ENCODE measurements at places on chromosomes 1 and 21.

GRCh38 chr1:117695796-117696490, 90.1 kb downstream of the TENT5C start:
- DNase-seq, result no peak

DNA sequence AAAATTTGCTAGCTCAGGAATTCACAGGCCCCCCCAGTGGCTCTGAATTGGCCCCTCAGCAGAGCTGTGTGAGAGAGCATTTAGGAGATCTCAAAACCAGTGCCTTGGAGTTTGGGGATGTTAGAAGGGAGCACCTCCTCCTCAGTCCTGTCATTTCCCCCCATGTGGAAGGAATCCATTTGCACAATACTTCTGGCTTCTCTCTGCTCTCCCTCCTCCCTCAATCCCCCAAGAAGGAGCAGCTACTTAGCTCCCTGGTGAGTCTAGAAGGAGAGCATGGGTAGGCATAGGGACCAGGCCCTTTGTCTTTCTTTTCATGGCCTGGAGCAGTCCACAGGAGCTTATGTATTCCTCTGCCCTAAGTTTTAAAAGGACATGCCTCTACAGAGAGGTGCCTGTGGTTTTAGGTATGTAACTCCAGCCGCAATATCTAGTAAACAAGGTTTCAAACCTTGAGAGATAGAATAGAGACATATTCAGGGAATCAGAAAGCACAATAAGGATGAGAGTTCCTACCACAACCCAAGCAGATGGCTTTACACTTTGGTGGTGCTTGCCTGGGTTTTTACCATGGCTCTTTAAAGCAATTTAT, 199.4 kb downstream of the FCRL5 start:
- no peak for DNase-seq

DNA sequence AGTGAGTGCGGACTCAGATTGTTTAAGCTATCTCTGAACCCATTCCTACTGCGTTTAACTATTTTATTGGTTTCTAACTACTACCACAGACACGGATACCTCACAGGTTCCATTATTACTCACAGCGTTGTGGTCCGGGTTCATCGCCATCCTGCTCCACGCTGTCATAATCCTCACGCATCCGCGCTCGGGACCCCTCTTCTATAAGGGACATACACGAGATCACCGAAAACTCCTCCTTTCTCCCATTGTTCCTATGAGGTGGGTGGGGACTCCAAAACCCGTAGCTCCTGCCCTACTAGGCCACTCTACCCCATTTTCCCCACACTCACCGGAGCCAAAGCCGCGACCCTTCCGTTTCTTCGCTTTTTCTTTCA, 610 bp downstream of the RBM8A start:
- no peak for DNase-seq

DNA sequence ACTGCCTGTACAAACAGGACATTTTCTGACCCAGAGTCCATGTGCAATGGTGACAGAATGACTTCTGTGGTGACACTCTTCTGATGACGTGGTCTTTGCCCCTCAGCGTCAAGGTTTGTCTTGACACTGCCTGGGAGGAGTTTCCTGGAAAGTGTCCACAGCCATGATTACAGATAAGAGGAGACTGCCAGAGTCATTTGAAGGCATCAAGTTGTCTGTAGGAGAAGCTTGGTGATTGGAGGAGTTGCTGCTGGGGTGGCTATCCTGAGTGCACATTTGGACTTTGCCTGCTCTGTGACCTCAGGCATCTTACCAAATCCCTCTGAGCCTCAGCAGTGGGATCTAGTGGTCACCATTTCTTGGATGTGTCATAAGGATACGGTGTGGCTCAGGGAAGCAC, 17.7 kb downstream of the TCHHL1 start:
- no peak for DNase-seq
